Stimulated activated CD4-positive, alpha-beta T cell treated with anti-CD3 and anti-CD28 coated beads, Interleukin-4, amount 100 ng/mL, for 4 hours (primary cell): ENCODE measurements at places on chromosomes 4 and X.

DNA sequence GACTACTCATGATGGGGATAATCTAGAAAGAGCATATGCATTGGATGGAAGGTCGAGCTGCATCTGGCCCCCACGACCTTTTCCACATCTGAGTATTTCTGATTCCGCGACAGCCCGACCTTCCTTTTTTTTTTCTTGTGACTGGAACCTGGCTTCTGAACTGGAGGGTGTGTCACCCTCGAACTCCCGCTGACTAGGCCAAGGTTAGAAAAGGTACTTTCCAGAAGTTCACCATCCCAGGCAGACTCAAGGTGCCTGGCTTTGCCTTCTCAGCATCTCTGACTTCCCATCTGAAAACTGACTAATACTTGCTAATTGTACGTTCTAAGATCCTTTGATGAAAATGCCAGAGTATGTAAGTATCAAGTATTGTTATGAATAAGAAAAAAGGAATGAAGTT is 49.3 kb upstream of the CD40LG start:
- no peak for DNase-seq

DNA sequence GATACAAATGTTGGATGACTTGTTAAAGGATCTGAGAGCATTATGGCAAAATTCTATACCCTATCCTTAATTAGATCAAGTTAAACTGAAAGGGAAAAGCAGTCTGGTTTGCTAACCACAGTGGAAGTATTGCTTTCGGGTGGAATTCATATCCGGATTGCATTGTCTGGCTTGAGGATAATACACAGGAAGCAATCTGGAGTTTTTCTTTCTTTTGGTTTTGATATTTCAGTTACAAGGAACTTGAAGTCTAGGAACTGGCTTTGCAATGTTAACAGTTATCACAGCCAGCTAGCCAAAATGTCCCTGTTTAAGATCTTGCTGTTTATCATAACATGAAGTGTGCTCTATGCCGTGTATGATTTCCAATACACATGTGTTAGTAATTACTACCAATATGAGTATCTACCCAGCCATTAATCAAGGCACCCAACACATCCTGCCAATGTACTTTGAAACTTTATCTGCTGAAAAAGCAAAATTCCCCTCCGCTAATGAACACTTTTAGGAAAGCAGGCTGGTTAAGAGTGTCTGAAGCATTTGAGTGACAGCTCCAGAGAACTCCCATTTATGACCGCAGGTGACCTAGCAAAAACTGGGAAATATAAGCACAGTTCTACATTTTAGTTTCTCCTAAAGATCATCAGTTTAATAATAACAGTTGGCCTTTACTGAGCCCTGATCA is 146.4 kb downstream of the PALLD start:
- DNase-seq, result no peak

DNA sequence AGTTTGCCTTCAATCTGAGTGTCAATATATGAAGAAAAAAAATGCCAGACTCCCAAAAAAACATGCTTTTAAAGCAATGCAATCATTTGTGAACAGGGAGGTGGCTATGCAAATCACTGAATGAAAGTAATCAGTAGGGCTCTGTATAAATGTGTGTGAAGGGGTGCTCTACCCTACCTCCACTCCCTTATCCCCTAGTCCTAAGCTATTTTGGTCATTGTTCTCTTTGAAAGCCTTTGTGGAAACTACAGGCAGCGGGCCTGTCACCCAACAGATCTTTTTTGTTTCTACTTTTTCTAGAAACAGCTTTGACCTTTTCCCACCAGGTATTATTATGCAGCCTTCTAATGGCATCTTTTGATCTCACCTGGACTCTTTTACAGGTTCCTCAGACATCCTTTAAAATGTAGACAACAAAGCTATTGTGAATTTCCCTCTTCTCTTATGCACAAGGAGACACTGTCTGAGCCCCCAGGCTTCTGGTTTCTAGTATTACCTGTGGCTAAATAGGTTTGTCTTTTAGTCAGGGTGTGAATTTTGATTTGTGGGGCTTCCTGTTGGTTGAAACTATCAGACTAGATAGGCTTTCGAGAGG is 9.2 kb downstream of the BOD1L1 start:
- DNase-seq, result no peak

DNA sequence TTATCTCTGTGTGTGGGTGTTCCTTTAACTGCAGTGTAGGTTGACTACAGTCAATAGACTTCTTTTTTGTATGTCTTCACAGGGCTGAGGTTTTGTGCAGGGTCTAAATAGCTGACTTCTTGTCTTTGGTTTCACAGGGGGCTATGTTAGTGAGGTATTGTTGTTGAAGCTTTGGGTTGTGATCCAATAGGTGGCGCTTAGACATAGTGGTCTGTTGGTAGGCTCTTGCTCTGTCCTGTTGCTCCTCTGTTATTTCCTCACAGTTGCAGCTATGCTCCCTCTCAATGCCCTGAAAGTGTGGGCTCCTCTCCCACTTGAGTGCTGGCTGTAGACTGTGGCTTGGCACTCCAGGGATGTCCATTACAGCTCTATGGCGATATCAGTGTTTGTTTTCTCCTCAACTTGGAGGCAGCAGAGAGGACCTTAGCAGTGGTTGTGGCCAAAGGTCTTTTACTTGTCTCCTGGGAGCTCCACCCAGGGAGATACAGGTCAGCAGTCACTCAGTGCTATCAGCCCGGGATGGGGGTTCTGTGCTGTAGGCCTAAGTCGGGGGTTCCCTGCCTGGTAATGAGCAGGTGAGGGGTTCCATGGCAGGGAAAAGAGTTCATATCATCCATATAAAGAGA is 14.0 kb downstream of the POF1B start:
- DNase-seq, result no peak

GRCh38 chr4:3226467-3226866 is 22.5 kb upstream of the MSANTD1 start:
- no peak for DNase-seq

- no peak for DNase-seq
These were observed 86.7 kb downstream of the PSAPL1 start for GRCh38 chr4:7347981-7348380.

DNA sequence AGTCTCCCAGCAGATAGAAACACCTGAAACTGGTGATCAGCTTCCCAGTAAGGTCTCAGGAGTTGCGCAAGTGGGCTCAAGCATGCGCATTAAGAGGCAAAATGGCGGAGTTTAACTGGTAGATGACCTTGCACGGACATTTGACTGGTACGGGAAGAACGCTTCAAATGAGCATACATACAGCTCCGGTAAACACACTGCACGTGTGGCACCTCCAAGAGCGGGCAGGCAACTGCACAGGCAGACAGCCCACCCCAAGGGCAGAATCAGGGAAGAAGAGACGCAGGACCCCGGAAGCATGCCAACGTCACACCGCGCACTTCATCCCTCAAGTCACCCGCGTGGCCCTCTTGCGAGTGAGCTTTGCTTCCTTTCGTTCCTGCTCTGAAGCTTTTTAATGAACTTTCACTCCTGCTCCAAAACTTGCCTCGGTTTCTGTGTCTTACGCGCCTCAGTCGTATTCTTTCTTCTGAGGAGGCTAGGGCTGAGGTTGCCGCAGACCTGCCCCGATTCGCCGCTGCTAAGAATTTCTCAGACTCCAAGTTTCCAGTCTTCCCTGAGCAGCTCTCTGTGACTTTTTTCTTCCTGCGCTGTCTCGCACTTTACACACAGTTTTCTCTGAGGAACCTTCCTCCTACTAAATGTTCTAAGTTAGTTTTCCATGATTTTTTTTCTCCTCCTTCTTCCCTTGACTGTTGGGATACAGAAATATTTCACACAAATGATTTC is 180.7 kb upstream of the ZFP42 start:
- DNase-seq, result no peak

GRCh38 chr4:113866611-113867010 is 105.1 kb upstream of the CAMK2D start:
- DNase-seq, result no peak

DNA sequence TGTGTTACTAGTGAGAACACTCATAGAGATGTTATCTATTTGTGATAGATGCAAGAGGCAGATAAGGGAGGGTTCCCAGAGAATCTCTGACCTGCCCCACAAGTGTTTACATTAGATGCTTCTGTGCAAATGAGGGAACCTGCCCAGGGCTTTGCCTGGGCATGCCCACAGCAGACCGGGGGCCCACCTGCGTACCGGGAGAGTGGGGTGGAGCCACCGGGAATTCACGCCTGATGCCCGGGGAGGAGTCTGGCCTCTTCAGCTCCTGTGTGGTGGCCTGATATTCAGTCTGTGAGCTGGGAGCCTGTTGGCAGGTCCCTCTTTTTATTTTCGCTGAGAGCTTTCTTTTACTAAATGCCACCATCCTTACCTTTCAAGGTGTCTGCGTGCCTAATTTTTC is 155.7 kb downstream of the SNCA start:
- DNase-seq, result no peak

DNA sequence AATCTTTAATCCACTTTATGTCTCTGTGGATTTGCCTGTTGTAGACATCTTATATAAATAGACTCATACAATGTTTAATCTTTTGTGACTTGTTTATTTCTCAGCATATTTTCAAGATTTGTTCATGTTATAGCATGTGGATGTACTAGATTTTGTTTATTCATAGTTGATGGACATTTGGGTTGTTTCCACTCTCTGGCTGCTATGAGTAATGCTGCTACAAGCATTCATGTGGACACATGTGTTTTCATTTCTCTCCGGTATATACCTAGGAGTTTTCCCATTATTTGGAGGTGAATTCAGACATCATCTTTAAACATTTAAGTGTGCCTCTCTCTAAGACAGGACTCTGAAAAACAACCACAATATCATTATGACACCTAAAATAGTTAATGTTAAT is 2.3 kb downstream of the IKBKG start:
- DNase-seq, result no peak

- DNase-seq, result no peak
These were observed 11.5 kb downstream of the RCHY1 start for GRCh38 chr4:75502671-75503070.

DNA sequence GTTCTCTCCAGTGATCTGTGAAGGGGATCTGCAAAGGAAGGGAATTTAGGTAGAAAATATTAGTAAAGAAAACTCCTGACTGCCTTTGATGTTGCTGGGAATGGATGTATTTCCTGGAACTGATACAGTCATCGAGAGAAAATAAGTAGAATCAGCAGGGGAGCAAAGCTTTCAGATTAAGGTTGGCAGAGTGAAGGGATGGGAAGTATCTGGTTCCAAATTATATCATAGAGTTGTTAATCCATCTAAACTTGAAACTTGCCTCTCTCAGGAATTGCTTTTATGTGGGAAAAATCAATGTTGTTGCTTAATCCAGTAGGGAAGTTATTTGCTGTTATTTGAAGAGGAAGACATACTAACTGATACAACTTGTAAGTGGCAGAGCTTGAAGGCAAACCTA is 19.3 kb downstream of the EPHA5 start:
- no peak for DNase-seq

DNA sequence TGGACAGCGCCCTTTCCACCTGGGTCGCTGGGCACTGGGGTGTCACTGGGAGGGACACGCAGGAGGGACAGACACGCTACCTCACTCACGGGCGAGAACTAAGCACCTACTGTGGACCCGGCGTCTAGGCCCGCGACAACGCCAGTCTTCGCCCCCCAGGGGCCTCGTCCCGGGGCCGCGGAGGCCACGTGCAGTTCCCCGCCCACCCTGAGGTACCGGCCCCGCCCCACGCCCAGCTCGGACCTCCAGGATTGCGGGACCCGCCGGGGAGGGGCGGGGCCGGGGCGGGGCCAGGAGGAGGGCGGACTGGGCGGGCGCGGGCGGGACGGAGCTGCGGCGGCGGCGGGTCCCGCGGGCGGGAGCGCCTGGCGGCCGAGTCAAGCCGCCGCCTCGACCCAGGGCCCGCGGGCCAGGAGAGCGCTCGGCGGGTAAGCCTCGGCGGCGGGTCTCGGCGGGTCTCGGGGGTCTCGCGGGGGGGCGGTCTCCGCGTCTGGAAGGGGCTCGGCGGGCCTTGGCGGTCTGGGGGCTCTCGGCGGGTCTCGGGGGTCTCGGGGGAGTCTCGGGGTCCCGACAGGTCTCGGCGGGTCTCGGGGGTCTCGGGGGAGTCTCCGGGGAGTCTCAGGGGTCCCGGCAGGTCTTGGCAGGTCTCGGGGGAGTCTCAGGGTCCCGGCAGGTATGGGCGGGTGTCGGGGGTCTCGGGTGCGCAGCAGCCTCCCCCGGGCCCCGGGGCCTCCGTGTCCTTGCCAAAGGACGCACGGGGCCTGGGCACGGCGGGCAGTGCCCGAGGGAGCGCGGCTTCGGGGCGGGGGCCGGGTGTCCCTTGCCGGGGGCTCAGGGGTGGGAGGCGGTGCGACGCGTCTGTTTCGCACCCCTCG is at the start of gene SH3BP2:
Gene SH3BP2, plus strand, starts transcription at position 375 of the 875 bp plus-strand sequence. CDS start 27,533 bp downstream, outside the sequence.
- peak; percentile 75 for DNase-seq

- no peak for DNase-seq
These were observed 37.4 kb upstream of the STS start for GRCh38 chrX:7109838-7110793.

- DNase-seq, result no peak
These were observed 201.4 kb downstream of the SPOCK3 start for GRCh38 chr4:167032871-167033270.

GRCh38 chr4:138174981-138175794 is 67.0 kb downstream of the SLC7A11 start:
- no peak for DNase-seq

GRCh38 chr4:125590158-125590557 is 275.4 kb downstream of the FAT4 start:
- no peak for DNase-seq

- no peak for DNase-seq
These were observed 1.6 kb downstream of the MAOA start for GRCh38 chrX:43657671-43658070.
